ENCODE measurements at places on chromosomes 2 and 18.

GRCh38 chr2:146108993-146109392, 1589.1 kb upstream of the ZEB2 start:
- DNase-seq = no peak

GRCh38 chr2:54575379-54575888, 119.3 kb downstream of the SPTBN1 start:
- DNase-seq = no peak

- DNase-seq = no peak
Measured at GRCh38 chr2:106885971-106886915, at the start of gene ST6GAL2. TSS of gene ST6GAL2 (minus strand) at chr2:106886167. CDS start at chr2:106843977, 42,190 bp downstream.

GRCh38 chr2:60353863-60354262, 199.6 kb downstream of the BCL11A start:
- DNase-seq = no peak

DNA sequence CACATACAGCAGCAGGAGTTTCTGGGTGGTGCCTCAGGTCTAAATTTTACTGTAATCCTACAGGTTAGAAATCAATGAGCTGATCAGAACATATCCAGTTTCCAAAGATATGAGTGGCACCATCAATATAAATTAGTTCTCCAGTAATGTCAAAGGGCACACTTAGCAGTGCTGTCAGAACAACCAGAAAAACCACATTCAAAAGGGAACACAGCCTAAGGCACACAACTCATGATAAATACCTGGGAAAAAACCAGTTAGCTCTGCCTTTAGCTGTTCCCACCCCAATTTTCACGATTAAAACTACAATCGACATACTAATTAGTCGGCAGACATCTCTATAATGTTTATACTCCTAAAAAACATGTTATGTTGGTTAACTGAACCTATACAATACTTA, 31.5 kb downstream of the ATP8B1 start:
- DNase-seq = no peak

DNA sequence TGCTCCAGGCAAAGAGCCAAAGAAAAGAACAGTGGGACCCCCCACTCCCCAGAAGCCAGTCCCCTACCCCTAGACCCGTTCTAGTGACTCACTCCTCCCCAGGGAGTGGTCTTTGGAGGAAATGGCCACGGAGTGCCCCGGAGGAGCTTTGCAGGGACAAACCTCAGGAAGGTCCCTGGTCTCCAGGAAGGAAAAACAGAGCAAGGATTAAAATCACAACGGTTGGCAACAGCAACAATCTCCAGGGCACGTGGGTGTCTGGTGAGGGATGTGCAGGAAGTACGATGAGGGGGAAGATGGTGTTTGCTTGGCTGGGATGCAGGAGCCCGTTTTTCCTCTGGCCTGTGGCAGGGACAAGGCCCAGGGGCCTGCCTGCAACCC, 135.0 kb downstream of the SMAD2 start:
- no peak for DNase-seq
